Stimulated activated CD8-positive, alpha-beta memory T cell treated with anti-CD3 and anti-CD28 coated beads, Interleukin-15, amount 100 ng/mL, for 48 hours (primary cell): ENCODE measurements at places on chromosomes 5 and 9.

DNA sequence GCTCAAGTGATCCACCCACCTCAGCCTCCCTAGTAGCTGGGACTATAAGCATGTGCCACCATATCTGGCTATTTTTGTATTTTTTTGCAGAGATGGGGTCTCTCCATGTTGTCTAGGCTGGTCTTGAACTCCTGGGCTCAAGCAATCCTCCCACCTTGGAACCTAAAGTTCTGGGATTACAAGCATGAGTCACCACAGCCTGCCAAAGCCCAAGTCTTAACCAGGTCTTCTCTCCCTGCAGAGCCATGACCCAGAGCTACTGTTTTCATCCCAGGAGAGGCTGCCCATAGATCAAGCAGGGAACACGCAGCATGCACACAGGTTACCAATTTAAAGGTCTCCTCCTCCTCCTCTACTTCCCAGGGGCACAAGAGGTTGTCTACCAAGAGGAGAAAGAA, 29.7 kb downstream of the PCDHGC5 start:
- DNase-seq = no peak

GRCh38 chr5:128349044-128349858, 188.8 kb downstream of the FBN2 start:
- no peak for DNase-seq

- no peak for DNase-seq
Observed at GRCh38 chr5:59758566-59758965, 135.0 kb downstream of the PDE4D start.

DNA sequence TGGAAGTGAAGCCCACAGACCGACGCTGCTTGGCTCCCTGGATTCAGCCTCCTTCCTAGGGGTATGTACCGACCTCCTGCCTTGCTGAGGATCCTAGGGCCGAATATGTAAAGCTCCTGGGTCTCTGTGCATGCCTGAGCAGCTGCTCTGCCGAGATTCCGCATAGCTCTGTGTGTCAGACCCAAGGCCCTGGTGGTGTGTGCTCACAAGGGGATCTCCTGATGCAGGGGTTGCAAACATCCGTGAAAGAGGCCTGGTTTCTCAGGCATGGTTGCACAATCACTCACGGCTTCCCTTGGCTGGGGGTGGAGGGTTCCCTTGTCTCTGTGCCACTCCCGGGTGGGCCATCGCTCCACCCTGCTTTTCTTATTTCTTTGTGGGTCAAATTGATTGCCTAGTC, 19.9 kb upstream of the SVEP1 start:
- no peak for DNase-seq

DNA sequence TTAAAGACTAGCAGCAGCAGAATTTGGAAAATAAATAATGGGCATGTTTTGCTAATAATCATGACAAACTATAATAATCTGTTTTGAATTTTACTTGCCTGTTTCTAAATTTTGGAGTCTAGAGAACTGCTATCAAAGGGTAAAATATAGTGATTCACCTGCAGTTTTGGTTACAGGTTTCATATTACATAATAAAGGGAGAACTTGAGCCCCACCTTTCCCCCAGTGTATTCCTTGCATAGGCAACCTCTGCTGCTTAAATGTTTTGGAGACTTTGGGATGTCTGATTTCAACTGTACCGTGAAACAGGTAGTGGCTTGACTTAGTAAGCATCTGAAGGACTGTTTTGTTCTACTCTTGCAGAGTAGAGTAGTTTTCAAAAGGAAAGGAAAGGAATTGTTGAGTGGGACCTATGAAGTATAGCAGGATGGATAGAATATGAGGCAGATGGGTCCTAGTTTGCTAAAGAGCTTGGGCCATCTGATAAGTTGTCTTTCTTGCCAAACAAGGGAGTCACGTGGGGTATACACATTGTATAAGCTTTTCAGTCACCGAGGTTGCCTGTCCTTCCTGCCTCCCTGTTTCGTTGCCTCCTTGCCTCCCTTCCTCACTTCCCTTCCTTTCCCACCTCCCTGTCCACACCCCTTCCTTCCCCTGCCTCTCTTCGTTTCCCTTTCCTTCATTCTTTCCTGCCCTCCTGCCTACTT, 19.1 kb downstream of the CREBRF start:
- no peak for DNase-seq

GRCh38 chr5:40683305-40683704, 3.6 kb downstream of the PTGER4 start:
- DNase-seq = no peak
